ENCODE measurements at places on chromosomes 5 and 9.

- DNase-seq: no peak
Observed at GRCh38 chr5:675871-676698, 17.1 kb downstream of the TPPP start.

DNA sequence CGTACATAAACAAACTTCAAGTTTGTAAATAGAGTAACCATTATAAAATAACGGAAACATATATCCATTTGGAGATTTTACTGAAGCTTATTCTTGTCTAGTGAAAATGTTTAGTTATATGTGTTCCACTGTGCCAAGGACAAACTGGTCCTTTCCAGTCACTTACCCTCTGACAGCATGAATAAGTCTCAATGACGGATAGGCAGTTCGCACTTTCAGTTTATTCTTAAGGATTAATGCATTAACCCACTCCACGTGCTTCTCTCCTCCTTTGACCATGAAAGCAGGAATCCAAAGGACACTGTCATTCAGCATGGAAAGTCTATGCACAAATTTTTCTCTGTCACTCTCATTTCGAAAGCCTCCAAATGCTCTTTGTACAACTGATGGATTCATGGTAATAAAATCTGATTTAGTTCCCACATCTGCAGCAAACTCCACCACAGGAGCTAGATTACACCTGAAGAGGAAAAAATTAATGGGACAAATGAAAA is 47.1 kb downstream of the ST8SIA4 start:
- no peak for DNase-seq

DNA sequence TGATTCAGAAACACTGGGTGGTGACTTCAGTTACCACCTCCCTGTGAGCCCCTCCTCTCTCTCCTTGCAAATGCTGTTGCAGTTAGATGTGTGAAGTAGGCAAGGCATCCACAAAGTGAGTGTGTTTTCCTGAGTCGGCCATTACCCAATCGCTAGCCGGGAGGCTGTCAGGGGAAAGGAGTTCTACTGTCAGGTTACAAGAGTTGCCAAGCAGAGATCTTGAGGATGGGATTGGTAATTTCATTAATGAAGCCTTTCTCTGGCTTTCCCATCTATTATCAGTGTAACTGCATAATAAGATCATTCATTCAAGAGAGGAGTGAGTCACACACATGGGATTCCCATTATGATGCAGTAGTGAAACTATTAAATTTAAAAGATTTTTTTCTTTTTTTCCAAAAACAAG is 106.9 kb downstream of the GLDC start:
- DNase-seq: no peak

DNA sequence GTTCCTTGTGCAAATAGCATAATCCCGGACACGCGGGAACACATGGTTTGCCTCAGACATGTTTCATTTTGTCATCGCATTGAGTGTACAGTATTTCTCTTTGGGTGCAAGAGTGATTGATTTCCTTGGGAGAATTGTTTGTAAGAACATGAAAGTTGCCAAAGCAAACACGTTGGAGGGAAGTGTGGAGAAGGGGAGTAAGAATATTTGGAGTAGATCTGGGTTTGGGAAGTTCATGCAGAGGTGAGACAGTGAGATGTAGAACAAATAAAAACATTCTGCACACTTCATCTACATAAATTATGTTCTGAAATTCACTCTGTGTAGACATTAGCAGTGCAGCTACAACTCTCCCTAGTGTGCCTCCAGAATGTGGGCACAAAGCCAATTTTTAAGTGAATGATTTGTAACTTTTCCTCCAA is 24.0 kb downstream of the FOXD1 start:
- no peak for DNase-seq

- no peak for DNase-seq
Observed at GRCh38 chr5:137400571-137400970, 98.6 kb downstream of the SPOCK1 start.

DNA sequence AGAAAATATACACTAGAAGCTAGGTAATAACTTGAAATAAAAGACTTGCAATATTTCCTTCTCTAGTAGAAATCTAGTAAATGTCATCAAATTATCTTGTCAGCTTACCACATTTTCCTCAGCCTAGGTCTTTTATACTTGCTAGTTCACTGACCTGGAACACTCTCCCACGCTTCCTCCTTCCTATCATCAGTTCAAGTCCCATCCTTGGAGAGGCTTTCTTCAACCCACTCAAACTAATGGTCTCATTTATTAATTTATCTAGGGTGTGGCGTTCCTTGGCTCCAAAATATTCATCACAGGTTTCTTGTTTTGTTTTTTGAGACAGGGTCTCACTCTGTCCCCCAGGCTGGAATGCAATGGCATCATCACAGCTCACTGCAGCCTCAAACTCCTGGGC is 2.9 kb downstream of the FAM13B start:
- DNase-seq: no peak

DNA sequence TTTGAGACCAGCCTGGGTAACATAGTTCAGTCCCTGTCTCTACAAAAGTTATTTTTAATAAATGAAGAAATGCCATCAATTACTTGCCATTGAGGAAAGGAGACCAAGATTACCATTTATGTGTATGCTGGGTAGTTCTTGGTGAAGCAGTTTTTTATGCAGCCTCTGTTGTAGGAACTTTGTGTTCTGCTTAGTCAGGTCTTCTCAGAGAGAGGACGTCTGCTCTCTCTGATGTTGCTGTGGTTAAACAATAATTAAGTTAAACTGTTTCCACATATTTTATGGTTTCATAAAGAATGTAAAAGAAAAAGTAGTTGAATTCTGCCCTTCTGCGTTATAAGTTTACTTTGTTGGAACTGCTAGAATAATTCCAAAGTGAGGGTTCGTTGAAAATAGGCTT is 210.5 kb downstream of the KDM4C start:
- no peak for DNase-seq

DNA sequence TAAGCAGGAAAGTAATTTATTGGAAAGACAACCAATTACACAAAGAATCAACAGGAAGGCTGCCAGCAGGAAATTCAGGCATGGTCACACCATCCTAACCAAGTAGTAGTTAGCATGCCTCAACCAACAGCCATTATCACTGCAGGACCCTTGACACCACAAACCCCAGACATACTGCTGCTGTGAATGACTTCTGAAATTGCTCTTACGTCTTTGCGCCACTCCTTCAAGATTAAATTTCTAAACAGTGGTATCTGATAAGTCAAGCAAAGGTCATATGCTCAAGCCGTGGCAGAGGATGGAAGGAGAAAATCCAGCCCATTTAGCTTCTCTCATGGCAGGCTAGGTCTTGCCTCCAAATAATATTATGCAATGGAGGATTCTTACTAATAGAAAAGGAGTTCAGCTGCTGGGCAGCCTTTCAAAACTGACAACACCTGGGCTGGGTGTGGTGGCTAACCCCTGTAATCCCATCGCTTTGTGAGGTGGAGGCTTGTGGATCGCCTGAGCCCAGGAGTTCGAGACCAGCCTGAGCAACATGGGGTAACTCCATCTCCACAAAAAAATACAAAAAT is 5.0 kb upstream of the PTGER4 start:
- no peak for DNase-seq

GRCh38 chr9:116859763-116860162 is 172.7 kb downstream of the TRIM32 start:
- DNase-seq: no peak

- no peak for DNase-seq
Observed at GRCh38 chr5:17249029-17249634, 31.7 kb downstream of the BASP1 start.

GRCh38 chr5:60630179-60630578 is 69.8 kb downstream of the DEPDC1B start:
- no peak for DNase-seq

DNA sequence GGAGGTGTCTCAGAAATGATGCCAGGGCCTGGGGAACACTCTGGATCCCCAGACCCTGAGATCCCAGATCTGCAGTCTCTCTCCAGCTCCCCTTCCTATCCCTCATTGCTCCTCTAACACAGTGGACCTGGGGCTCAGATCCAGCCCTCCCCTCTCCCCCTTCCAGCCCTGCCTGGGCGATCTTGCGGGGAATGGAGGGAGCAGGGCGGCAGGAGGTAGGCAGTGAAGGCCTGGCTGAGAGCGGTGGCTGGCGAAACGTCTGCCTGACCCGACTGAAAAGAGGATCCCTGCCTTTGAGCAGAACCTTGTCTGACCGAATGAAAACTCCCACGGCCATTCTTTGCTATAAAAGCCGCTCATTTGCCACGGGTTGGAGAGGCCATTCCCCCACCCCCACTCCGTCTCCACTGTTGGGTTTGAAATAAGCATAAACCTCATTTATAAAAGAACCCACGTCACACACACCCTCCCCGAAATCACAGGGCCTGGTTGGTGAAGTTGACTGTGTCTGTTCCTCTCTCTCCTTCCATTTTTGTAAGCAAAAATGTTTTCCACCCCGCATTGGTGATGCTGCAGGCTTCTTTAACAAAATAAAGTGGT is 8.8 kb downstream of the MSX2 start:
- no peak for DNase-seq

GRCh38 chr5:40260361-40260760 is 419.4 kb upstream of the PTGER4 start:
- DNase-seq: no peak

GRCh38 chr9:98805506-98806272 is 1.8 kb upstream of the GALNT12 start:
- DNase-seq: no peak

GRCh38 chr5:1324719-1325190 is 20.1 kb downstream of the CLPTM1L start:
- no peak for DNase-seq

- no peak for DNase-seq
Observed at GRCh38 chr5:13316176-13316575, 628.3 kb downstream of the DNAH5 start.

GRCh38 chr5:17021602-17021932 is 85.5 kb upstream of the MYO10 start:
- no peak for DNase-seq

DNA sequence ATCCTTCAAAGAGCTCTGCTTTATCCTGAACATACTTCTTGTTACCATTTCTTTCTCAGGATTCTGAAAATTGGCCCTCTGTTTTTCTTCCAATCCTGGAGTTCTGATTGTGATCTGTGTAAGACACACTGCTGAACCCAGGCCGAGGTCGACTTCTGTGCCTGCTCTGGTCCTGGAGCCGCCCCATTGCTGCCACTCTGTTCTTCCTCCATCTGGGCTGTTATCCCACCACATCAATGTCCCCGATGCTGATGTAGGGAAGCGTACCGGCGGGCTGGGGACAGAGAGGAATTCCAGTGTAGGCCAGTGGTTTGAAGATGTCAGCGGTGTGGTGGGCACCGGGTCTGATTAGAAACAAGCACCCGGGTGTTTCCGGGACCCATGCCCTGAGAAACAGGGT is 102.5 kb downstream of the LIFR start:
- DNase-seq: no peak

GRCh38 chr5:178671602-178672144 is 44.8 kb upstream of the CLK4 start:
- DNase-seq: no peak

DNA sequence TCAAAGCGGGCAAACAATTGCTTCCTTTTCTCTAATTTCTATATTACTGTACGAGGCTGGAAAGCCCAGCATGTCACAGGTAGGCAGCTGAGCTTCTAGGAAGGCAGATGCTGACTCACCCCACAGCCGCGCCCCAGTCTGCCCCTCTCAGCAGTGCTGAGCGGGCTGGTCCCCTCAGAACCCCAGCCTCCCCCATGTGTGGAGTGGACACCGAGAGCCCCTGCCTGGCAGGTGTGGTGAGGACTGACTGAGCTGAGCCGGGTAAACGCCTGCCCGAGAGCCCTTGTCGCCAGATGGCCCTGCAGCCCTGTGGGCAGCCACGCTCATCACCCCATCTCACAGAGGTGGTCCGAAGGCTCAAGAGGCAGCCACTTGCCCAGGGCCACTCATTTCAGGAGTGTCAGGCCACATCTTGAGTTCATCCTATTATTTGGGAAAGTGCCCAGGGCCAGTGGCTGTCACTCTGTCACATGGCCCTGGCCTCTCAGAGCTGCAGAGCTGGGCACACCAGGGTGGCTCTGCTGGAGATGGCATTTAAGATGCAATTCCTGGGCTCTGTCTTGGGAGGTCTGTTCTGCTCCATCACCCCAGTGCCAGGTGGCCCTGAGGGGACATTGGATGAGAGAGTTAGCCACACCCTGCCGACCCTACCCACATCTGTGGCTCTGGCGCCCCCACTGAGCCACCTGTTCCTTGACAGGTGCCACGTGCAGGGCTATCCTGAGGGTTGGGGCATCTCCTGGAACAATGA is 12.4 kb downstream of the CARD19 start:
- no peak for DNase-seq
